Heart right ventricle (tissue), 16 donors: ENCODE measurements at places on chromosomes 3 and 15. TPM values are rescaled to one million over a fixed set of nuclear protein-coding genes. Genes with fewer than 3 reads are reported as not detected.
A peak's percentile ranks its signal among the peaks of the same experiment; 100 is the strongest.

SLC12A1 gene
- total RNA-seq = not detected

PPP1R14D gene
- total RNA-seq = not detected

DNA sequence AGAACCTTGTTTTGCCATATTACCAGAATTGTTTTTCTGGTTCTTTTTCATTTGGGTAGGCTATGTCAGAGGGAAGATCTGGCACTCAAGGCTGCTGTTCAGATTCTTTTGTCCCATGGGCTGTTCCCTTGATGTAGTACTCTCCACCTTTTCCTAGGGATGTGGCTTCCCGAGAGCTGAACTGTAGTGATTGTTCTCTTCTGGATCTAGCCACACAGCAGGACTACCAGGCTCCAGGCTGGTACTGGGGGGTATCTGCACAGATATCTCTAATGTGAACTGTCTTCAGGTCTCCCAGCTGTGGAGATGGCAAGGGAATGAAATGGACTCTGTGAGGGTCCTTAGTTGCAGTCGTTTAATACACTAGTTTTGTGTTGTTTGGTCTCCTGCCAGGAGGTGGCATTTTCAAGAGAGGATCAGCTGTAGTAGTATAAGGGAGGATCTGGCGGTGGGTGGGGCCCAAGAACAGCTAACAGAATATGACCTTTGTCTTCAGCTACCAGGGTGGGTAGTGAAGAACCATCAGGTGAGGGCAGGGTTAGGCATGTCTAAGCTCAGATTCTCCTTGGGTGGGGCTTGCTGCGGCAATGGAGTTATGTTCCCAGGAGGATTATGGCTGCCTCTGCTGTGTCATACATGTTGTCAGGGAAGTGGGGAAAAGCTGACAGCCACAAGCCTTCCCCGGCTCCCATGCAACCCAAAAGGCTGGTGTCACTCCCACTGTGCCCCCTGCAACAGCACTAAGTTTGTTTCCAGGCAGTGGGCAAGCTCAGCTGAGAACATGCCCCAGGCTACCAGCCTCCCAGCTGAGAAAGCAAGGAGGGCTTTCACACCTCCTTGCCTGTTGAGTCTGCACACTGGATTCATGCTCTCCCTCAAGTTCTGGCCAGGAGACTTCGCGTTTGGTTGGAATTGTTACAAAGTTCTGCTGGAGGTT, 252.5 kb downstream of the ISL2 start:
- no peak overlapping the region for H3K27ac ChIP-seq
- no peaks in the 10 kb centered on the region for H3K4me1 ChIP-seq
- H3K27me3 ChIP-seq = no peaks in the 10 kb centered on the region
- no peak overlapping the region for H3K4me3 ChIP-seq
- H3K36me3 ChIP-seq = peaks cover 13% of the 10 kb centered on the region
- no peak for DNase-seq

DNA sequence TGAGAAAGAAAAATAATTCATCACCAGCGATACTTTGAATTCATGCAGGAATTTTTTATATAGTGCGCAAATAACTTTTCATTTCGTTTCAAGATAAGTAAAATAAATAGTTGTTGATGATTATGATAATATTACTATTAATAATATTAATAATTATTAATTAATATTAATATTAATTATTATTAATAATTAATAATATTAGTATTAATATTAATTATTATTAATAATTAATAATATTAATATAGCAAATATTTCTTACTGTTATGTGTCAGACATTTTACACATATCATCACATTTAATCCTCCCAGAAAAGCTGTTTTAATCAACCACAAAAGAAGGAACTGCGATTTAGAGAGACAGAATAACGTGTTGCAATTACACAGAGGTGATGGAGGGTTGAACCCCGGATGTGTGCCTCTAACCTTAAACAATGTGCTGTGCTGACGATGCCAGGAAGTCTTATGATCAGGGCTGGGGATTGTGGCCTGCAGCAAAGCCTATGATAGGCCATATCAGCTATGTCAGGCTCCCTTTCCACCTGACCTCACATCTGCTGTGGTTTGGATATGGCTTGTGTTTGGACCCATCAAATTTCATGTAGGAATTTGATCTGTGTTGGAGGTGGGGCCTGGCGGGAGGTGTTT, 263.5 kb upstream of the NR2F2 start:
- H3K4me3 ChIP-seq = no peak overlapping the region
- H3K36me3 ChIP-seq = no peaks in the 10 kb centered on the region
- peaks cover 7% of the 10 kb centered on the region for H3K4me1 ChIP-seq
- H3K27me3 ChIP-seq = no peaks in the 10 kb centered on the region
- DNase-seq = no peak

DNA sequence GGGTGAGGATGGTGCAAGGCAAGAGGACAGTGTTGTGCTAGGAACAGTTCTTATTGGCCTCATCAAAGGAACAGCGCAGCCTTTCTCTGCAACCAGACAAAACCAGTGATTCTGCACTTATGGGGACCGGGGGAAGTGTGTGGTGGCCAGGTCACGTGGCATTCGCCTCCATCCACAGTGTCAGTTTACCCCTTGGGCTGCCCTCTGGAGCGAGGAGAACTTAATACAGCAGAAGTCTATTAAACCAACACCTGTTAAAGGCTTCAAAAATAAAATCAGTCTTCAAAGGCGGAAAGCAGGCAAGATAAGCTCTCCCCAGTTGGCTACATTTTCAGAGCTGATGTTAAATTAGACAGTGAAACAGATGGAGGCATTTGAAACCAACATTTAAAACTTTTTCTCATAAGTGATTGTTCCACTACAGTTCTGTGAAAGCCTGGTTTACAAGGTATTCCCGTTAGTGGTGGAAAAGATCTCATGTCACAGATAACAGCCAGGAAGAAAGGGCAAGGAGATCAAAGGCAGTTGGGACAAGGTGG, 75.2 kb downstream of the LRIG1 start:
- H3K4me3 ChIP-seq = no peak overlapping the region
- no peaks in the 10 kb centered on the region for H3K27me3 ChIP-seq
- H3K36me3 ChIP-seq = no peaks in the 10 kb centered on the region
- H3K27ac ChIP-seq = peak overlapping the region; percentile 48
- H3K4me1 ChIP-seq = peaks cover 55% of the 10 kb centered on the region

DNA sequence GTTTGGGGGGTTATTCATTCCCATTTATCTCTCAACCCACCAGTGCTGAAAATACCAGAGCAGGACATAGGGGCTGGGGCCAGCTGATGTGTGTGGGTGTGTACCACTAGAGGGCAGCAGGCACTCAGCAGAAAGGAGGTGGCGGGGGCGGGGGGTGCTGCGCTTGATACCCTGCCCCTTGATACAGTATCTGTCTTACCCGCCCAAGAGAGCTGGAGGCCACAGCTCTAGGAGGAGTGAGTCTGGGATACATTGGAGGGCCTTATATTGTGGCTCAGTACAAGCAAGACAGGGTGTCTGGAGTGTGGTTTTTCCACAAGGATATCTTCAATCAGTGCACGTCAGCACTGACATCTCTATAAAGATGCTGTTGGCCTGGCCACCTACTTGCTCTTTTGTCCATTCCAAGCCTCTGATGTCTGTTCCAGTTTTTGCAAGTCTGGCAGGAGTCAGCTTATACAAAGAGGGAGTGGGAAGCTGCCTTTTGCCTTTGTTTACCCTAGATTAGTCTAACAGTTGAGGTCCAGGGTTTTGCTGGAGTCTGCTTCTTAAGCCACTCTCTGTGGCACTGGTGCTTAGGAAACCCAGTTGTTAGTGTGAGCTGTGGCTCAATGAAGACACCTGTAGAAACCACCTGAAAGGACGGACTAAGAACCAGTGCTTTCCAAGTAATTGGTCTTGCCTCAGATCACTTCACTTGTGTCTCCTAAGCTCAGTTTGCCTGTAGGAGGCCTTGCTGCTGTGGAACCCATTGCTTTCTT, 1.5 kb upstream of the RBM15B start:
- no peak overlapping the region for H3K4me3 ChIP-seq
- H3K4me1 ChIP-seq = peaks cover 62% of the 10 kb centered on the region
- H3K27ac ChIP-seq = no peak overlapping the region
- H3K36me3 ChIP-seq = no peaks in the 10 kb centered on the region

DNA sequence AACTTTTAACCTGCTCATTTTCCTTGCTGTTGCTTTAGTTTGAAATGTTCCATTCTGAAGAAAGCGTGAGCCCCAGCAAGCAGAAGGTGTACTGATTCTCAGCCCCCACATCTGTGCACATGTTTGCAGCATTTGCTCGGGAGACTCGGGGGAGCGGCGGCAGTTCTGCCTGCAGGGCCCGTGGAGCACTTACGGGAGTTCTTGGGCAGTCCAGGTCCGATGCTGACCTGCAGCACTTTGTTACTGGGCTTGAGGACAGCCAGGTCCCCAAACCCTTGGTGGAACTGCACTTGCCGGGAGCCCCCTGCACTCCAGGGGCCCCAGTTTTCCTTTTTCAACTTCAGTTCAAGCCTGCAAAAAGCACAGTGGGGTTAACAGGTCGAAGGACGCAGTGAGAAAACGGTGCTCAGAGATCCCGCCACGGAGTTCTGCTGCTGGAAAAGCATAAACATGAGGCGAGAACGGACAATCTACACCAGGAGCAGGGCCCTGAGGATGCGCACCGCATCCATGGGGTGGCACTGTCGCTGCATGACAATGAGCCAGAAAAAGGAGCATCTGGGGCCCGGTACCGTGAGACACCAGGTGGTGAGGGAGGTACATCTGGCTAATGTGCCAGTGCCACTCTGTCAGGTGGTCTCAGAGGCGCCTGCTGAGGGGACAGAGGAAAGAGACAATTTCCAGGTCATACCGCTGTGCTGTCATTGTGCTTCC, 45.6 kb upstream of the LDHAL6B start:
- peaks cover 90% of the 10 kb centered on the region for H3K36me3 ChIP-seq
- H3K4me1 ChIP-seq = no peaks in the 10 kb centered on the region
- no peak overlapping the region for H3K4me3 ChIP-seq
- no peaks in the 10 kb centered on the region for H3K27me3 ChIP-seq

- DNase-seq = no peak
- peaks cover 19% of the 10 kb centered on the region for H3K4me1 ChIP-seq
- H3K27me3 ChIP-seq = no peaks in the 10 kb centered on the region
- no peak overlapping the region for H3K4me3 ChIP-seq
Observed at GRCh38 chr15:75923756-75924155, 20.1 kb downstream of the FBXO22 start.

DNA sequence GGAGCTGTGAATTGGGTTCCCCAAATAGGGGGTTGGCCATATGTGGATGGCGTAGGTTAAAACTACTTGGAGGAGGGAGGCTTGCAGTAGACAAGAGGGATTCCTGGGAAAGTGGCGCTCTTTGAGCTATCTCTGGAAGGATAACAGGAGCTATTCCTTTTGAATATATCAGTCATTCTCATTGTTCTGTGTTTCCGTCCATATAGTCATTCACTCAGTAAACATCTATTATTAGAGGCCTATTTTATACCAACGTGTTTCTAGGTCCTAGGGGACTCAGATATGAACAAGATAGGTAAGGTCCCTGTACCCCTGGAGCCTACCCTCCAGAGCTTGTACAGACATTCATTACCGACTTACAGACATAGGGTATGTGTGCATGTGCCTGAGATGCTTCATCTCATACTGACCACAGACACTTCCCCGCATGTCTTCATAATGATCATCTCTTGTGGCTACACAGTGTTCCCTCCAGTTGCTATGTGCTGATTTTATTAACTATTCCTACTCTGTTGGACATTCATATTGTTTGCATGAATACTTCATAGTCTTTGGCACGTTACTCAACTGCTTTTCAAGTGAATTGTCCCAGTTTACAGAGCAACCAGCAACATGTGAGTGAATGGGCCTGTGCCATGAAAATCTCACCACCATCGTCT, 55.8 kb upstream of the VILL start:
- H3K27ac ChIP-seq = peak overlapping the region; percentile 68
- H3K4me1 ChIP-seq = peaks cover 23% of the 10 kb centered on the region
- H3K27me3 ChIP-seq = no peaks in the 10 kb centered on the region
- no peak for DNase-seq

DNA sequence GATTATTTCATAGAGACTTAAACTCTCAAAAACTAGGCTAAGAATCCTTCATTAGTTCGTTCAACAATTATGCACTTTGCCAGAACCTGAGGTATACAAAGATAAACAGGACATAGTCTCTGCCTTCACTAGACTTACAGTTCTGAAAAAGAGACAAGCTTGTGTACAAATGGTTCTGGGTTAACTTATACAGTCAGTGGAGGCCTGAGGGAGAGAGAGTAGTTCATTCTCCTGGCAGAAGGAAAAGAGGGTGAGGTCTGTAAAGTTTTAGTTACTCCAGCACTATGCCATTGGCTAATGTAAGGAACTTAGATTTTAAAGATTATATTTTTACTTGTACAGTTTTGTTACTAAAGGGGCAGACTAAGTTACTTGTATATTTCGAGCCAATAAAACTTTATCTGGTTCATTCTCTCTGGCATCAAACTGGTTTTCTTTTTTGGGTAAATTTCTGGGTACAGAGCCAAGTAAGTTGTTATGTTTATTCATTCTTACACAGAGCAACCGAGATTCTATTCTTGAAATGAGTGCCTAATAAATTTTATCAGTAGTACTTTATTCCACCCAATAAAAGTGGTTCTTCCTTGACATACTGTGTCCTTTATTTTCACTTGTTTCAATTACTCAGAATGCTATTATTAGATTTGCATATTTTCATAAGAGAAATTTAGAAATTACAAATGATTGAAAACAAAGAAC, 278.7 kb downstream of the TIGIT start:
- no peaks in the 10 kb centered on the region for H3K27me3 ChIP-seq
- H3K4me3 ChIP-seq = no peak overlapping the region
- H3K36me3 ChIP-seq = no peaks in the 10 kb centered on the region
- peaks cover 79% of the 10 kb centered on the region for H3K4me1 ChIP-seq

DNA sequence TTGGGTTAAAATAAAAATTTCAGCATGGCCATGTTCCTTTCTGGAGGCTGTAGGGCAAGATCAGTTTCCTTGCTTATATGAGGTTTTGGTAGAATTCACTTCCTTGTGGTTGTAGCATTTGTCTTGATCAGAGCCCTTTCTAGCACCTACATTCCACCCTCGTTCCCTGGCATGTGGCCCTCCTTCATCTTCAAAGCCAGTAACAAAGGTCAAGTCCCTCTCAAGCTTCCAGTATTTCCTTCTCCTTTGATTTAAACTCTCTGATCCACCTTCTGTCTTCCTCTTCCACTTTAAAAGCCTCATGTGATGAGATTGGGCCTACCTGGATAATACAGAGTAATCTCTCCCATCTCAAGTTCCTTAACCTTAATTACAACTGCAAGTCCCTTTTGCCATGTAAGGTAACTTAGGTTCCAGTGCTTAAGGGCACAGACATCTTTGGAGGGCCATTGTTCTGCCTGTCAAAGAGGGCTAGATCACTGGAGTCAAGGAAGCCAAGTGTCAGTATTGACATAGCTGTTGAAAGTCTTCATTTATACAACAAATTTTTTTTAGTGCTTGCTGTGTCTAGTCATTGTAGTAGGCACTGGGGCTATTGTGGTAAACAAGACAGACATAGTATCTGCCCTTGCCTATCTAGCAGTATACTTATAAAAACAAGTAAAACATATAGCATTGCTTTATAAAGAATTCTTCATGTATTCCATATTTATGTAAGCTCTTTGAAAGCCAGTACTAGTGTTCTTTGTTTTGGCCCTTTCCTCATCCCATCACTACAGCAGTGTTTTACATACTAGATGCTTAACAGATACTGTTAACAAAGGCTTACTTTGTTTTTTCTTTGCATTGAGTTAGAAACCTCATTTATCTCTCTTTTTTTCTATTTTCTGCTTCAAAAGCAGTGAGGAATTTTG, 40.7 kb downstream of the GLCE start:
- H3K27me3 ChIP-seq = no peaks in the 10 kb centered on the region
- H3K36me3 ChIP-seq = no peaks in the 10 kb centered on the region
- H3K4me1 ChIP-seq = no peaks in the 10 kb centered on the region
